ENCODE measurements at places on chromosomes 12 and 14.
A peak's percentile ranks its signal among the peaks of the same experiment; 100 is the strongest.

- no peak for DNase-seq
Observed at GRCh38 chr14:95875831-95876760, 536 bp upstream of the TUNAR start.

DNA sequence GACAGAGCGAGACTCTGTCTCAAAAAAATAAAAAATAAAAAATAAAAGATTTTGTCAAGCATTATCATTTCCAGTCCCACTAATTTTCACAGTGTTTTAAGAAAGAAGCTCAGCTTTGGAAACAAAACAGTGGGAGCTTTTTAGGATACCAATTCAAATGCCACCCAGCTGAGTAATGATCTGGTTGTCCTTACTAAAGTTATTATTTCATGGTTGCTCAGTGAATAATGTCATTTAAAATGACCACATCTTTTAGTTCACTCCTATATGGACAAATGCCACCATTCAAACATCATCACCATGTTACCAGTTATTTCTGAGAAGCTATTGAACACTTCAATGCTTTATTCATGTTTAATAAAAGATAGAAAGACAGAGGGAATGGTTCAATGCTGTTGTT, 365.0 kb downstream of the CCER1 start:
- DNase-seq: no peak

DNA sequence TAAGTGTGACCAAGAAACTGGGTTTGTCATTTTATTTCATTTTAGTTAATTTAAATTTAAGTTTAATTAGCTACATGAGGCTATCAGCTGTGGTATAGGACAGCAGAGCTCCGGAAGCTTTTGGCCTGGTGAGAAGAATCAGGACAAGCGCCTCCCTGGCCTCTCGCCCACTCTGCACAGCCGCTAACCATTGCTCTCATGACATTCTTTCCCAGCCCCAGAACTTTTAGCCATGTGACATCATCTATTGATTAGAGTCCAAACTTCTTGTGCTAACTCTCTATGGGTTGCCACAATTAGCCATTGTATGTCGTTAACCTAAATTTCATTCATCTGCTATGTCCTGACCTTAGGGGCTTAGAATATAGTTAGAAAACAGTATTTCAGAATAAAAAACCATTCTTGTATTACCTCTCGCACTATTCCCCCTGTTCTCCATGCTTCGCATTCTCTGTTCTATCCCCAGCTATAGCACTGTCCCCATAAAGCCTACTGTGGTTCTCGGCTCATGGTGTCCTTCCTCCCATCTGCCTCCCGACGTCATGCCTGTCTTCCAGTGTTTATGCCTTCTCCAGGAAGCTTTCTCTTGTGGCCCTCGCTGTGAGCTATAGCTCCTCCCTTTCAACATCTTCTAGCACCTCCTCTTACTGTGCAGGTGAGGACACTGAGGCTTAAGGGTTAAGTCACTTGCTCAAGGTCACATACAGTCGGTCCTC, 23.5 kb downstream of the SSH1 start:
- no peak for DNase-seq

DNA sequence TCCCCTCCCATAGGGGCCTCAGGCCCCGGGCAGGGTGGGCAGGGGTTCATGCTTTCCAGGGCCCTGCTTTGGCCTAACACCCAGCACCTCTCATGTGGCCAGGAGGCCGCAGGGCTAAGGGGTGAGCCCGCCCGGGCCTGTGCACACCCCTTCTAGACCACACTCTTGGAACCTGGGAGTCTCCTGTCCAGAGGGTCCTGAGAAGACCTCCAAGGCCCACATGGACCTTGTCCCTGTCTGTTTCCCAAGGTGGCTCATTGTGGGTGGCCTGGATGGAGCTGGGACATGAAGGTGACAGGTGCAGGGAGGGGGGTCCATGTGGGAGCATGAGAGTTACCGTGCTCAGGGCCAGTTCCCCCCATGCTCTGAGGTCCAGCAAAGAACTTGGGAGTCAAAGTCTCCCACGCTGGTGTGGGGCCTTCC, 11.6 kb downstream of the DLK1 start:
- DNase-seq: peak; percentile 6

GRCh38 chr12:76860256-76860655, 18.6 kb downstream of the CSRP2 start:
- no peak for DNase-seq

- no peak for DNase-seq
Observed at GRCh38 chr12:46891306-46891705, 65.5 kb upstream of the SLC38A4 start.

DNA sequence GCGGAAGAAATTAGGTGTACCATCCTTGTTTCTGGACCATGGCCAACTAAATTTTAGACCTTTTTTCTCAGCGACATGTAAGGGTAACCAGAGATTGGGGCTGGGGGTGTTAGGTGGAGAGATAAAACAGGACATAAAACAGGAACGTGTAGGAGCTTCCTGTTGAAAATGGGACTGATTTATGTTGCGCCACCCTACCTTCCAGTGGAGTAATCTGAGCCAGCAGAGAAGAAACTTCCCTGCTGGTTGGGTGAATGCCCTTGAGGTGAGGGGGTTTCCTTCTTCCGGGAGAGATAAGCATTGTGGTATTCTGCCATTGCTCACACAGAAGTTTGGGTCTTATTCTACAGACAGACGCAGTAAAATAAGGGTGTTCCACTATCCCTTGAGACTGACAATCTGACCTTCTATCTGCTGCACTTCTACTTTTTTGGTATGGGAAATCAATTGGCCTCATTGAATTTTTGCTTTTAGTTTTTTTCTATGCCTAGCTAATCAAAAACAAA, 417.6 kb downstream of the PCNX1 start:
- peak; percentile 83 for DNase-seq

DNA sequence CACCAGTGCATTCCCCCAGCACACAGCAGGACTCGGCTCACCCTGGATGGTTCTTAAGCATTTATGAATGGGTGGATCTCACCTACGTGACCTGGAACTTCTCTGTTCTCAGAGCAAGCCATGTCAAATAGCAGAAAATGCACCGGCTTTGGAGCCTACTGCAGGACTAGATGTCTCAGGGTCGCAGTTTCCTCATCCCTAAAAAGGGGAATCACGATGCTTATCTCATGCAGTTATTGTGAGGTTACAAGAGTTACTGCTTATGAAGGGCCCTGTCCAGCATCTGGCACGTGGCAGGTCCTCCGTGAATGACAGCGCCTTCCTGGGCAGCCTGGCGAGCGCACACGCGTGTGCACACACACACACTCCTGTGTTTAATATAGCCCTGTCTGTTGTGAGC, 128.5 kb downstream of the ETV6 start:
- no peak for DNase-seq
